Activated T-cell treated with anti-CD3 and anti-CD28 coated beads for 48 hours (primary cell): ENCODE measurements at places on chromosomes 5 and 9.

GRCh38 chr5:124961521-124961920, 215.1 kb upstream of the ZNF608 start:
- no peak for DNase-seq

- DNase-seq = no peak
Measured at GRCh38 chr5:176904276-176904675, 5.1 kb upstream of the HK3 start.

GRCh38 chr9:132288966-132289365, 65.8 kb downstream of the SETX start:
- DNase-seq = no peak

DNA sequence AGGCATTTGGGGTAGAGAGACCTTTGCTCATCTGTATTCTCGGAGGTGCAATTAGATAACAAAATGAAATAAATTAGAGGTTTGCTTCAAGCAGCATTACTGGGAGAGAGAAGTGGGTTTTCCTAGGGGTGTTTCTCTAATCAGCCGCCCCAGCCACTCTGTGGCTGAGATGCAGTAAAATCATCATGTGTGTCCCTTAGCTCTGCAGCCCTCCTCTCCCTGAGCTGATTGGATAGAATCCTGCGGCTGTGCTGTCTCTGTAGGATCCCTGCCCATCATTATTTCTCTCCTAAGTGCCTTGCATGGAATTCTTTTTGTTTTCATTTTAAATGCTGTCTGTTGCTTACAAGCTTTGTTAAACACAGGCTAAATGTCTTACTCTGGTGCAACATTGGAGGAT, 171.4 kb downstream of the SH3GL2 start:
- DNase-seq = no peak

GRCh38 chr5:45609661-45610060, 86.5 kb downstream of the HCN1 start:
- no peak for DNase-seq

GRCh38 chr5:134902071-134902801, 2.7 kb upstream of the PCBD2 start:
- no peak for DNase-seq

- DNase-seq = no peak
Measured at GRCh38 chr5:54873691-54874090, 111.7 kb downstream of the ESM1 start.

DNA sequence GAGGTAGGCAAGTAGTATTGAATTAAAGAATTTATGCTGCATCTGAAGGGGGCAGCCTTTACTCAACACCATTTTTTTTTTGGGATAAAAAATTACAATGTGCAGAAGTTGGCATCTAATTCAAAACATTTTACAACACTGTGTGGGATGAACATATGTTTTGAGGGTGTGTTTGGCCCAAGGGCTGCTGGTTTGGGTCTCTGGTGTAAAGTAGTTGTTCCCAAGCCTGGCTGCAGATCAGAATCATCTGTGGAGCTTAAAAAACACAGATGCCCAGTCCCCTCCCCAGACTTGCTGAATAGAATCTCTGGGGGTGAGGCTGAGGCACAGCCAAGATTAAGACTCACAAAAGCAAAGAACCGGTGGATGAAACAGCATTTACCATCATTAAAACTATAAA, 33.0 kb upstream of the PDZD2 start:
- no peak for DNase-seq

DNA sequence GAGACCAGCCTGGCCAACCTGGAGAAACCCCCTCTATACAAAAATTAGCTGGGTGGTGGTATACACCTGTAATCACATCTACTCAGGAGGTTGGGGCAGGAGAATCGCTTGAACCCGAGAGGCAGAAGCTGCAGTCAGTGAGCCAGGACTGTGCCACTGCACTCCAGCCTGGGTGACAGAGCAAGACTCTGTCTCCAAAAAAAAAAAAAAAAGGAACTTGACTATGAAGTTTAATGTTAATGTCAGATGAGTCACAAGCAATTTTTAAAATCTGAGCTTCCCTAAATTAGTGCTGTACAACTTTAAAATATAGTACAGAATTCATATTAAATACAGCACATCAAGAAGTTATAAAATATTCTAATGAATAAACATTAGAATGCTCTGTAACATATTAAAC, 1.5 kb downstream of the MEIKIN start:
- DNase-seq = no peak

DNA sequence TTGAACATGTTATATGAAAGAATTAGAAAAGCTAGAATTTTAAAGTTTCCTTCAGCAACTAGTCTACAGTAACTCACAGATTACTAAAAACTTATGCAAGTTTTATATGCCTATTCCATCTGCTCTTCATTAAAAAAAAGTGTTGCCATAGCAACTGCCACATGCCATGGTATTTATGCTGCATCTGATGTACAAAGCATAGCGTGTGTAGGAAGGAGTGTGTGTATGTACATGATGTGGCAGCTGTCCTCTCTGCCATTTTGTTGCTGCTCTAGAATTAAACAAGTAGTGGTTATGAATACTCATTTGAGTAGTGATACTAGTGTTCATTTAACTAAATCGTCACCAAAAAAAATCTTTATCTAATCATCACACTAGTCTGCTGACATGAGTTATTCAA, 593.5 kb downstream of the CETN3 start:
- DNase-seq = no peak

GRCh38 chr9:87713278-87713987, 12.5 kb upstream of the CTSL start:
- peak; percentile 47 for DNase-seq

DNA sequence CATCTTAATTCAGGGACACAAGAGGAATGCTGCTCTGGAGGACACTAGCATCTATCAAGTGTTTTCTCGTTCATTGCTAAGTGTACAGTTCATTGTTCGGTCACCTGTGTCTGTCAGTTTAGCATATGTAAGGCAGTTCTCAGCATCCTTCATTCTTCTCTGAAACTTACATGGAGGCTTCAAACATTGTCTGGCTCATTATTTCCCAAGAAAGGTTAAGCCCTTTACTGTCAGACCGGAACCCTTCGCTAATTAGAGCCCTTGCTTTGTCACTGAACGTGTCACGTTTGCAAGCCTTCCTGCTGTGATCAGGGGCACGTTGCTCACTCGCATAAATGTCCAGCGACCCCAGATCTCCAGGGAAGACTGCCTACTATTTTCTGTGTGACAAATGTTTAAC, 62.3 kb upstream of the RIOK2 start:
- no peak for DNase-seq

DNA sequence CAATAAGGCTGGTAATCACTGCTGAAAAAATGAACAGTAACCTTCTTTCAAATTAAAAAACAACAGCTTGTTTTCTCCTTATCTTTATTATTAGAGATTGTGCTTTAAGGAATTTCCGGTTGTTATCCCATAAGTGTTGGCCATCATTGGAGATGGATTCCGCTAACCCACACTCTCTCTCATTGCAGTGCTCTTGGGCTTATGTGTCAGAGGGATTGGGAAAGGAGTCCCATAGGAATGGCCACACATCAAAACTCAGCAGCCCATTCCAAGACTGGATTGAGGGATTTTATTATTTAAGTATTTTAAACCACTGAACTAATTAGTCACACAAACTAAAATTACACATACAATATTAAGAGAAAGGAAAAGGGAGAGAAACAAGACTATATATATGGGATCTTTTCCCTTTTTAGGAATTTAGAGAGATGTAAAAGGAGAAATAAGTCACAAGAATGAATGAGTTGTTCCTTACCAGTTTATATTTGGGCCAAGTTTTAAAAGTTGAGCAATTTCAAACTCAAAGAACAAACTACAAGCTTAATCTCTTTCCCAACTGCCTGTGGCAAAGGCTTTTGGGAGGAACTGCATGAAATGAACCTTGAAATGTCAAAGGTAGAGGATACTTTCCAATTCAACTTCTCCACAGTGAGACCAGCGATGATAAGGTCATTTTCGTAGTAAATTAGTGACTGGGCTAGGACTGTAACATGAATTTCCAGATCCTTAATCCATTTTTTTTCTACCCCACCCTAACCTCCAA, 2.4 kb downstream of the SPINK6 start:
- DNase-seq = no peak

DNA sequence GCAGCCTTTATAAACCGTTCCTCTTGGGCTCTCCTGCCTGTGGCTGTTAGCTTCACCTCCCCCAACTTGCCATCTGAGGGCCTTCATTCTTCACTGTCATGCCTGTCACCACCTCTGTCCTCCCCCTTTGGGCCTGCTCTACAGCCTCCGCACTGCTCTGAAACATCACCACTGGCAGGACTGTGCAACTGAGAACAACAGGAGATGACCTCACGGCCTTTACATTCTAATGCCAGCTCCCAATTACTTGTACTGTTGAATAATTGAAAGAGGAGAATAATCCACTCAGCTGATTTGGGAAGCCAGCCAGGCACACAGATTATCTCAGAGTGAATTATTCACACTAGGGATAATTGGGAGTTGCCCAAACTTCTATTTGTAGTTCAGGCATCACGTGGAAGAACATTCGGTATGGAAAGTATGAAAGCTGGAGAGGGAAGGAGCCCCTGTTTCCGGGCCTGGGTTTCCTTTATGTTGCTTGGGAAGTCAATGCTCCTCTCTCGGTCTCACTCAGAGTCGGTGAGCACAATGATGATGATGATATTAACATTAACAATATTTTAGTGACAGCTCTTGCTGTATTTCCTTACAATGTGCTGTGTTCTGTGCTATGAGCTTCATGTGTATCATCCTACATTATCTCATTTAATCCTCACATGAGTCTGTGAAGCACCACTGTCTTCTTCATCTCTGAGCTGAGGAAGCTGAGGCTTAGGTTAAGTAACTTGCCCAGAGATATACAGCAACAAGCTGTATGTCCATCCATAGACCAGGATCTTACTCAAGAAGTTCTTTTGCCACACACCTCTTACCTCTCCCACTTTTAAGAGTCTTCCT, 99.3 kb upstream of the LRRTM2 start:
- no peak for DNase-seq

- peak; percentile 56 for DNase-seq
Measured at GRCh38 chr9:34047864-34048726, 592 bp downstream of the UBAP2 start.

- DNase-seq = no peak
Measured at GRCh38 chr5:45796959-45797553, 100.9 kb upstream of the HCN1 start.

GRCh38 chr9:15077946-15078729, 167.9 kb upstream of the FREM1 start:
- DNase-seq = no peak

DNA sequence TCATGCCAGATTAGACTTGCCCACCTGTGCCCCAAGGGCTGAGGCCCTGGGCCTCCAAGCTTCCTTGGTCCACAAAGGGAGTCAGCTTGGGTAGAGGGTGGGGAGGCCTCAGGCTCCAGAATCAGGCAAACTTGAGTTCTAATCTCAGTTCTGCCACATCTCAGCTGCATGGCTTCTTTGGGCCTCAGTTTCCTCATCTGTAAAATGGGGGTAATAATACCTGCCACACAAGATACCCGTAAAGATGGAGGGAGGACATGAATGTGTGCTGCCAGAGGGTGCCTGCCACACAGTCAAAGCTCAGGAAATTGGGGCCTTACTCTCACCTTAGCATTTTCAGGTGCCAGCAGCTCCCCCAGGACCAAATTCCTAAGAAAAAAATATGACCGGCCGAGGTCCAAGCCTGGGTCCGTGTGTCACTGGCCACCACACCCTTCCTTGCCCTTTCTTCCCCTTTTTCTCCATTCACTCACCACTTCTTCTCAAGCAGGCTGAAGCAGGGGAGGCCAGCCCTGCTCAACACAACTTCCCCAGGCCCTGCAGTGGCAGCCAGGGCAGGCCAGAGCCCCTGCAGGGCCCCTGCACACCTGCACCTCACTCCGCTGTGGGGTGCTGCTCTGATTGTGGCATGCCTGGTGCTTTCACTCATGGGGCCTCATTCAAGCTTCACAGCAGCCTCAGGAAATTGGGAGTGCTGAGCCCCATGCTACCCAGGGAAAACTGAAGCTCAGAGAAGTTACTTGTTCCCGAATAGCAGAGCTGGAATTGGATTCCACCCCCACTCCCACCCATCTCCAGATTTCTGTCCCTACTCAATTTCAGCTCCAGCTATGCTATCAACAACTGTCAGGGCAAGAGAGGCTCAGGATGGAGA, 3.9 kb downstream of the RGS14 start:
- no peak for DNase-seq

GRCh38 chr5:140235791-140236551, 61.0 kb downstream of the CYSTM1 start:
- DNase-seq = no peak

DNA sequence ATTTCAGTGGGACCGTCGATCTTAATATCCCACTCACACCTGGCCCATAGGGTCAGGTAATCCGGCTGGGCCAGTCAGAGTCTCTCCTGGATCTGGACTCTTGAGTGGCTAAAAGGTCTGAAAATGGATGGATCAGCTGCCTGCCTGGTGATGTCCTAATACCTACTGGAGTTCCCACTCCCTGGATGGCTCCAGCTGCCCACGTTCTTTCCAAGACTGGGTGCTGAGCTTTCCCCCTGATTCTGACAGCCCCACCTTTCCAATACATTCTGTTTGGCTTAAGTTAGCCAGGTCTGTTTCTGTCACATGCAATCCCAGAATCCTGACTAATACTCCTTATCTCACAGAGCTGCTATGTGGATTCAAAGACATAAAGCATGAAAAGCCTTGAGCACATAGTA, 10.2 kb downstream of the SH3PXD2B start:
- DNase-seq = no peak

DNA sequence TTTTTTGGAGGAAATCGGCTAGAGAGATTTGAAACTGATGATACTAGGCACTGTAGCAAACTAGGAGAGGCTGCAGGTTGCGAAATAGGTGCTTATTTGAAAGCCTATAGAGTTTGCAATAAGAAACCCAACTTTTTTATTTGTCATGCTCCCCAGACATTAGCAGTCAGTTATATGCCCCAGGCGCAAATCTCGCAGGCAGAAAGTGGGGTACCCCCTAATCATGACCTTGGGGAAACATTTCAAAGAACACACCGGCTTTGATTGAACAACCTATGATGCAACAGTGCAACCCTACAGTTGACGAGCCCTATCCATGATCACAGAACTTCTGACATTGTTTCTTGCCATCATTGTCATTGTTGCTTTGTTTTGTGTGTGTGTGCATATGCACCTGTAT, 510.5 kb downstream of the RAB3C start:
- DNase-seq = no peak

DNA sequence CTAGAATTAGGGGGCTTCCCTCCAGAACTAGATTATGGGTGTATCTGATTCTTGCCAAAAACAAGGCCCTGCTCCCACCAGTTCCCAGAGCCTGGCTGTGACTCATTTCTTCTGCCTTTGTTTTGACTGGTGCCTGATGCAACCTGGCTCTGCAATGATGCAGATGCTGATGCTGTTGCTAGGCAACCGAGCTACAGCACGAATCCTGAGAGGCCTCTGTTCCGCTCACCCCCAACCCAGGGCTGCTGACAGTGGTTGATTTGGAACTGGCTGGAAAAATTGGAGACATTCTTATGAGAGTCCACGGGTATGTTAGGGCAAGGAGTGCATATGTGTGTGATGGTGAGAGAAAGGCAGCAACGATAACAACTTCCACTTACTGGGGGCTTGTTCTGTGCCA, 100.3 kb downstream of the NSG2 start:
- DNase-seq = peak; percentile 11

DNA sequence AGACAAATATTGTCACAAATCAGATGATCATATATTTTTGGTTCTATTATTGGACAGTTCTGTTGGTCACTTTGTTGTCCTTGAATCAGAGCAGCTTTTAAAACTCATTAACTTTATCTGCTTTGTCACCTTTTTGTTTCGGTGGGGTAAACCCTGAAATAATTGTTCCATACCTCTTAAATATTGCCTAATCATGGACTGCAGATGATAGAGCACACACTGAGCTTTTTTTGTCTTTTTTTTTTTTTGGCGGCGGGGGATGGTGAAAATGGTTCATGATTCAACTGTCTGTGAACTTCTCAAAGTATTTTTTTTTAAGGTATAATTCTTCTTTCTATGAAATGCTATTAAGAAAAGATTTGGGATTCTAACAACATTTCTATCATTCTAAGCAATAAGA, 1.8 kb downstream of the NUDT12 start:
- DNase-seq = no peak
